ENCODE measurements at places on chromosomes 6 and 20.

DNA sequence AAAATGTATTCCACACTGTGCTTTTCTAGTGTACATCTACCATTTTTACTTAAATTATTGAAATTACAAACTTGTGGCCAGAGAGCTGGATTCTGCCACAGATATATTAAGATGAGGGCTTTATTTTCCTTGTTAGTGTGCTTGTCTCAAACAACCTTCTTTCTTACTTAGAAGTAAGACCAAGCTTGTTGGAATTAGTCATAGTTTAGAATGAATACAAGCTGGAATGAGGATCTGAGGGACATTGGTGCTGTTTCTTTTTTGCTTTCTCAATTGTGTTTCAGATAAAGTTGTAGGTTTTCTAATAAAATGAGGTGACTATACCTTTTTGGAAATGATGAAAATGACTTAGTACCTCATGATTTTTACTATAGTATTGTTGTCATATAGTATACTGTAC, 40.3 kb downstream of the UBR2 start:
- DNase-seq, result no peak

GRCh38 chr6:52305411-52305810, 20.9 kb upstream of the MCM3 start:
- DNase-seq, result no peak

- no peak for DNase-seq
These were observed 154.1 kb upstream of the CENPW start for GRCh38 chr6:126185774-126186173.

DNA sequence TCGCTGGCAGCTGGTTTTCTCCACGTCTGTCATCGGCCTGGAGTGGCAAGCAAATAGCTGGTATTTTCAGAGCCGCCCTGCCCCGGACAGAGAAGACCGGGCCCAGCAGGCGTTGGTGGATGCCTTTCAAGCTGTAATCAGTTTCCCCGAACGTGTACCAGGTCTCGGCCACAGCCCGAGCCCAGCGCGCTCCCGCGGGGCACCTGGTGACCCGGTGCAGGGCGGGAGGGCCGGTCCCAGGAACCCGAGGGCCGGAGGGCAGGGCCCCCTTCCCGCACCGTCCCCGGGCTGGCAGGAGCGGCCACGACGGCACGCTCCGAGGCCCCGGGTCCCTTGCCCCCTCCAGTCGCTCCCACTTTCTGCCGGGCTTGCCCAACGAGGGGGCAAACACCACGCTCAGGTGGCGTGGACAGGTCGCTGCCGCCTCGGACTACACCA, 348 bp upstream of the PYGB start:
- DNase-seq, result no peak

GRCh38 chr6:91464201-91464600, 877.3 kb upstream of the MAP3K7 start:
- DNase-seq, result no peak

GRCh38 chr6:2354138-2354491, 108.7 kb upstream of the GMDS start:
- DNase-seq, result no peak

GRCh38 chr20:36969478-36970186, 18.1 kb upstream of the SAMHD1 start:
- DNase-seq, result no peak

GRCh38 chr6:88135578-88136114, 30.5 kb downstream of the CNR1 start:
- no peak for DNase-seq

DNA sequence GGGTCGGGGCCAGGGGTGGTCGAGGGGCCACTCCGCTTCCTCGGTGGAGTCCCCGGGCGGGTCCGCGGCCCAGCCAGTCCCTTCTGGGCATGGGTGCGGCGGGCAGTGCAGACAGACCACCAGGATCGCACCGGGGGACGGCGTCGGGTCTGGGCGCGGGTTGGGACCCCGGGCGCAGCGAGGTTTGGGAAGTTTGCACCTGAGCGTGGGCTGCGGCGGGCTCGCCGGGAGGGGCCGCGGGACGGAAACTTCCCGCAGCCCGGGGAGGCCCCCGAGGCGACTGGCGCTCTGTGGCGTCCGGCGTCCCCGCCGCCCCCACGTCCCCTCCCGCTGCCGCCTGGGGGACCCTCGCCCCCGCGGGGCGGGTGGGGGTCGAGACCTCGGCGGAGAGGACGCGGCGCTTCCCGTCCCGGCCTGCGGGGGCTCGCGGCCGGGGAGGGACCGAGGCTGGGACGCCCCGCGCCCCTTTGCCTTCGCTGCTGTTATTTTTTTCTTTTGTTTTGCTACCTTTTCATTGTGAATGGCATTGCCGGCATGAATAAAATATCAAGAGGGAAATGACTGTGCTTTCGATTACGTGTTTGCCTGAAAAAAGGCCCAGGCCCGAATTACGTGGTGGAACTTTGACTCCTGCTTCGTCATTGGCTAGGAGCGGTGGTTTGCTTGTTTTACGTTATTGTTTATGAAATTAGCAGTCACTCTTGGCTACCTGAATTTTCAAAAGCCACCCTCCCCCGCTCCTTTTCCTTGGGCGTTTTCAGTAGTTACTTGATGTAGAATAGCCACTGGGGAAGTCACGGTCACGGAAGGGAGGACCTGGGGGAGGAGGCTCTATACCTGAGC, 703 bp downstream of the SNX9 start:
- no peak for DNase-seq

GRCh38 chr20:18172379-18172778, 34.7 kb downstream of the KAT14 start:
- DNase-seq, result no peak

DNA sequence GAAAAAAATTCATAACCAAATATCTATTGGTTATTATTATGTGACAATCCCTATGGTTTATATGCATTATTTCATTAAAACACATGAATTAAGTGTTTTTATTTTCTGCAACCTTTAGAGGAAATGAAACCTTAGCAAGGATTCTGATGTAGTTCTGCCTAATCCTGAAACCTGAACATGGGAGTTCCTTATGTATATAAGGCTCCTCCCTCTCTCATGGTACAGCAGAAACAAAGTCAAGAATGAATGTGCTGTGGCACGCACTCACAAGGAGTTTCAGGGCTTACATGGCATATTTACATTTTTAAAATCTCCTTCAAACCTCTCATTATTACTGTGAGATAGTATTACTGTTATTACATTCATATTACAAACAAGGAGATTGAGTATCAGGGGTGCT, 426.4 kb upstream of the CITED2 start:
- no peak for DNase-seq

- no peak for DNase-seq
These were observed 17.6 kb downstream of the PLAGL2 start for GRCh38 chr20:32189691-32190615.

GRCh38 chr20:63101781-63102720, 95.3 kb upstream of the BHLHE23 start:
- no peak for DNase-seq

DNA sequence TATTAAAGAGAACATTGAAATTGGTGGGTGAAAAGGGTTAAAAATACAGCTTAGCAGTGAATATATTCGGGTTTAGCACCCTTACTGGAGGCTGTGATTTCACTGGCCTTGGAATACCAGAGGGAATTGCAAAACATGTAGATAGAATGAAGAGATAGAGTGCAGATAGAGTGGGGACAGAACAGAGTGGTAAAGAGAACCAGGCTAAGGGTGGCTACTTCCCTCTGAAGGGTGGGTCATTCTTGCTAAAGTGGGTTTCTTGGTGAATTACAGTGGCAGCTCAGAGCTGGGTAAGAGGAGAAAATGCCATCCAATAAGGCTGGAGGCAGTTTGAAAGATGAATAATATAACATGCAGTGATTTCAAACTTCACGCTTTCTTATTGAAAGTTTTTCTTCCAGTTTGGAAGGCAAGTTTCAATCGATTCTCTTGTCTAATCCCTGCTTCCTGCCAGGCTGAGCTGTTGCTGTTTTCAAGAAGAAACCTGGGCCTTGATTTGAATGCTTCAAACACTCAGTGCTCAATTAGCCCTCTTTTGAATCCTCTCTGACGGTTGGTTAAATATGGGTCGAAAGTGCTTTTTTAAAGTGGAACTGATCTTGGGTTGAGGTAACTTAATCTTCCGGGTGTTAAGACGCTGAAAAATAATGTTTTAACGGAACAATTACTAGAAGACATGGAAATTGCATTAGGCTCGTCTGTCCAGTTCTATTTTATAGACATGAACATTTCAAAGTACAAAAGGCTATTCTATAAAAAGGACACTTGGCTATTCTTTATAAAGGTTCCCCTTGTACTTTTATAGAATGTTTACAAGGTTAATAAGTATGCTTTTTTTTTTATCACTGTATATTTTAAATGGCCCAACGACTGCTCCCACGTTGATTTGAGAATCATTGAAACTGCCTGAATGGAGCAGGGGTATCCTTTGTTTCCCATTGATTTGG, 203.3 kb downstream of the BCAS1 start:
- DNase-seq, result no peak

DNA sequence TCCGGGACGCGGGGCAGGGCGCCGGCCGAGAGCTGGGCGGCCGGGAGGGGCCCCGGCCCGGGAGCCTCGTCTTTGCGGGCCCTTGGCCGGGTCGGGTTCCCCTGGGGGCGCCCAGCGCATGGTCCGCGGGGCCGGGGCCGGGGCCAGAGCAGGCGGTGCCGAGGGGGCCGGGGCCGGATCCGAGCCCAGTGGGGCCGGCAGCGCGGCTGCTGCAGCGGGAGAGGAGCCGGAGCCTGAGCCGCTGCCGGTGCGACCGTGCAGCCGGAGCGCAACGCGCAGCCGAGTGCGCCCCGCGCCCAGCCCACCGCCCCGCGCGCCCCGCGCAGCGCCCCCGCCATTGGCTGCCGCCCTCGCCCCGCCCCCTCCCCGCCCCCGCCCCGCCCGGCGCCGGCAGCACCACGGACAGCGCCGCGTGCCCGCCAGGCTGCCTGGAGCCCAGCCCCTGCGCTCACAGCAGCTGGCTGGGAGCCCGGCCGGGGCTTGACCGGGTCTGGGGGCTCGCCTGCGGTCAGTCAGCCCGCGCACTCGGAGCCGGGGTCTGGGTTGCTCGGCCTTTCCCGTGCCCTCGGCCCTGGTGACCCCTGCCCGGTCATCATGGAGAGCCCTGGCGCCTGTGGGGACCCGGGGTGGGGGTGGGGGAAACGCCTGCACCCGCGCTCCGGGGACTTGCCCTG, at the start of gene HRH3:
HRH3 (minus strand) TSS at position 287 of the 674 bp plus-strand sequence. CDS start 308 bp downstream, outside the sequence.
- no peak for DNase-seq

- no peak for DNase-seq
These were observed 176.5 kb upstream of the PDE7B start for GRCh38 chr6:135675026-135675425.
